ENCODE measurements at places on chromosomes 2 and 18.

DNA sequence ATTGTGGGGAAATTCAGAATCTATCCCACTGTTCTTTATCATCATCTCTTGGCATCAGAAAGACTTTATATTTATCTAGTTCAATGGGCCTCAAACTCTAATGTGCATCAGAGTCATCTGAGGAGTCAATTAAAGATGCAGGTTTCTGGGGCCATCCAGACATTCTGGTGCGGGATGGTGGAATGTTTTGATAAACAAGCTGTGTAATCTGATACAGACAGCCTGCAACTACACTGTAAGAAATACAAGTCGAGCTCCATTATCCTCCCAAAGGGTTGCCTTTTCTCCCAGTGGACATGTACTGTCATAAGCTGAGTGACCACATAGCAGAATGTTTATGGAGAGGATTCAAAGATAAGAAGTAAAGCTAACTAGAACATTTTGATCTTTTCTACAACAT lies 515.3 kb upstream of the DCC start:
- no peak for DNase-seq

DNA sequence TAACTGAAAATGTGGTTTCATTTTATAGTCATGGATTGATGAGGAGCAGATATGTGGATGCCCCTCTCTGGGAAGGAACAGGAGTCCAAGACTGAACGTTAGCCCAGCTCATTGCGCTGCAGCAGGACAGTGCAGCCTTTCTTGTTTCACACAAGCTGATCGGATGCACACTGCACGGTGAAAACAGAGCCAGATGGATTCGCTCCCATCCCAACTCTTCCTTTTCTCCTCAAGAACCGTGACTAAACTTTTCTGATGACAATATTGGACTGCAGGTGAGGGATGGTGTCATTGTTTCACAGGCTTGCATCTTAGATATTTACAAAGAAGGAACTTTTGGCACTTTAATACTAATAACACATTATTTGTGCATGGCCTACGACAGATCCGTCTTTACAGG lies 33.8 kb upstream of the COPS8 start:
- no peak for DNase-seq

- no peak for DNase-seq
Measured at GRCh38 chr2:239275847-239276831, 124.7 kb downstream of the HDAC4 start.

- DNase-seq: no peak
Measured at GRCh38 chr2:109727929-109728447, 66.1 kb upstream of the RGPD5 start.

- no peak for DNase-seq
Measured at GRCh38 chr2:182521453-182522404, 94.9 kb upstream of the PDE1A start.

- no peak for DNase-seq
Measured at GRCh38 chr2:232891621-232892071, 21.6 kb downstream of the SNORC start.

DNA sequence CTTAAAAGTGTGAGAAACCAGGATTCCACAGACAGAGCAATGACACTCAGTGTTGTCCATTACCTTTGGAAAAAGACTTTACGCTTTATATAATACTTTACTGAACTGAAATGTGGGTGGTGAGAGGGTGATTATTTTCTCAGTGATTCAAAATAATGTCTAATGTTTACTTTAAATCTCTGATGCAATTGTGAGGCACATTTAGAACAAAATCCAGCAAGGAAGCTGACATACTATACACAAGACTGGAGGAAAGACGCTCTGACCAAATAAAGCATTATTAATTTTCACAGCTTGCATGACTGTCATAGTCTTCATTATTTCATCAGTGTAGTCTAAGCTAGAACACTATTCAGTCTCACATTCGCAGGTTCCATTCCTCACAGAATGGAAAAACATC lies 34.1 kb upstream of the STAT1 start:
- no peak for DNase-seq

- DNase-seq: no peak
Measured at GRCh38 chr2:223418131-223418530, 184.0 kb downstream of the SCG2 start.

GRCh38 chr2:9708683-9709538 lies 78.1 kb upstream of the YWHAQ start:
- peak; percentile 62 for DNase-seq

- DNase-seq: no peak
Measured at GRCh38 chr2:28802975-28803429, 7.6 kb upstream of the SPDYA start.

GRCh38 chr2:2286592-2286991 lies 44.5 kb downstream of the MYT1L start:
- DNase-seq: no peak

- DNase-seq: no peak
Measured at GRCh38 chr2:55026202-55026601, 24.0 kb downstream of the RTN4 start.

DNA sequence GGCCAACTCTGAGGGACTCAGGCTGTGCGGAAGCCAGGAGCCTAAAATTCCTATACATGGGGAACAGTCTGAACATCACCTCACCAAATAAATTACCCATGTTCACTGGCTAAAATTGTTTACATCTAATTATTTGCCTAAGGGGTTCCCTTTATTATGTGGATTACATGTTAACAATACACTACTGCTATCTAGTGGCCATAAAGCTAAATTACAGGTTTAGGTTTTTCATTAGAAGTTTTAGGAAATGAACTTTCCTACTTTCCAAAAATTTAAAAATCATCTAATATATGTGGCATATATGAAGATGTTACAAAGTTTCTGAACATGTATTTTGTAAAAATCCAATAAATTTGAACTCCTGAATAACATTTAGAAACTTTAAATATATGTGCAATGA lies 40.3 kb downstream of the PLA2R1 start:
- no peak for DNase-seq

- DNase-seq: peak; percentile 65
Measured at GRCh38 chr2:23489471-23490322, 104.7 kb downstream of the KLHL29 start.

DNA sequence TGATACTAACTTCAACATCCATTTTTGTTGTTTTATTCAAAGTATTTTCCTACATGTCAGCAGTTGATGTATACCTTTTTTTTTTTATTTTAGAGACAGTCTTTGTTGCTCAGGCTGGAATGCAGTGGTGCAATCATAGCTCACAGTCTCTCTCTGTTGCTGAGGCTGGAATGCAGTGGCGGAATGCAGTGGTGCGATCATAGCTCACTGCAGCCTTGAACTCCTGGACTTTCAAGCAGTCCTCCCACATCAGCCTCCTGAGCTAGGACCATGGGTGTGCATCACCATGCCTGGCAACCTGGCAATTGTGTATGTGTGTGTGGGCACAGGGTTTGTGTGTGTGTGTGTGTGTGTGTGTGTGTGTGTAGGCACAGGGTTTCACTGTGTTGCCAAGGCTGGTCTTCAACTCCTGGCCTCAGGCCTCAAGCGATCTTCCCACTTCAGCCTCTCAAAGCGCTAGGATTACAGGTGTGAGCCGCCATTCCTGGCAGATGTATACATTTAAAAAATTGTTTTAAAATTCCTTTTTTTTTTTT lies 24.8 kb downstream of the SANBR start:
- no peak for DNase-seq

- DNase-seq: no peak
Measured at GRCh38 chr2:144006139-144006538, 513.8 kb downstream of the ZEB2 start.

GRCh38 chr2:44705356-44705755 lies 236.1 kb upstream of the SIX3 start:
- no peak for DNase-seq

DNA sequence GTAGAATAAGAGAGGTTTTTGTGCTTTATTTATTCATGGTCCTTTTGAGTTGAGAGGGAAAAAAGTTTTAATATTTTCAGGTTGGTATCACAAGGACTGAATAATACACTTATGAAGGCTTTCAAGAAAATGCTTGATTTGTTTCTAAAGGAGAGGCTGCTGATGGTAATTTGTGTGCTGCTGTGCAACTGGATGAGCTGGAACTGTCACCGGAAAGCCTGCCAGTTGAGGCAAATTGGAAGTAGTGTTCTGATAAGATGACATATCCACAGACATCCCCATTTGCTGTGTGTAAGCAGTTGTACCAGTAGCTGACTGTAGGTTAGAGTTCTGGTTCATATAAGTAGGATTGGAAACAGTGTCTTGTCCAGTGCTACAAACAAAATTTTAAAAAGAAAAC lies 21.6 kb upstream of the CACNB4 start:
- no peak for DNase-seq

GRCh38 chr2:118202707-118203303 lies 114.5 kb downstream of the INSIG2 start:
- peak; percentile 62 for DNase-seq

- no peak for DNase-seq
Measured at GRCh38 chr18:37710726-37711125, 145.1 kb upstream of the CELF4 start.

DNA sequence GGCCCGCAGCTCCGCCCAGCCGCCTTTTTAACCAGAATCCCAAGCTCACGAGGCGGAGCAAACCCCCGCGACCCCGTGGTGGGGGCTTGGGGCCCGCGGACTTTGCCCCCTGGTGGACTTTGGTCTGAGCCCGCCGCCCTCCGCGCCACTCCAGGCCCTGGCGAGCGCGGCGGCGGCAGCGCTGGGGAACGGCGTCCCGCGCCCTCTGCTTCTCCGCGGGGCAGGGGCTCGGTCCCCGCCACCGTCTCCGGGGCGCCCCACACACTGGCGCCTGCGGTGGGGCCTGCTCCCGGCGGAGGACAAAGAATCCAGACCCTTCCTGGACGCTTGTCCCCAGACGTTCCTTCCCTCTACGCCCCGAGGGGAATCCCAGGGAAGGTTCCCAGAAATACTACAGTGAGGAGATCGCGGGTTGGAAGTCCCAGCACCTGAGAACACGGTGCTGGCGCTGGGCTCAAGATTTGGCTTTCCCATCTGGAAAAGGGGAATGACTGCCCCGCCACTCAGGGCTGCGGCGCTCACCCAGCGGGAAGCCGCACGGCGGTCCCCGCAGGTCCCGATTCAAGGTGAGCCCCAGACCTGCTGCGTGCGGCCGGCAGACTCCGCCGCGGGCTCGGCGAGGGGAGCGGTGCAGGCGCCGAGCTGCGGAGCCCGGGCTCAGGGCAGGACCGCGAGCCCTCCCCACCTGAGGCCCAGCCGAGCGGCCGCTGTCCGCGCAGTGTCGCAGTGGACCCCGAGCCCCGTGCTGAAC lies at the start of gene HAAO:
Gene HAAO, minus strand, starts transcription at position 1 of the 751 bp plus-strand sequence. CDS start 47 bp downstream, outside the sequence.
- DNase-seq: no peak

- no peak for DNase-seq
Measured at GRCh38 chr2:62423235-62423634, 82.8 kb downstream of the TMEM17 start.

GRCh38 chr2:41414486-41415230 lies 633.2 kb upstream of the PKDCC start:
- DNase-seq: no peak

- no peak for DNase-seq
Measured at GRCh38 chr2:238839428-238839827, 8.5 kb upstream of the TWIST2 start.

GRCh38 chr2:194319222-194319992 lies 1337.6 kb upstream of the SLC39A10 start:
- no peak for DNase-seq

- DNase-seq: no peak
Measured at GRCh38 chr2:27502142-27502541, 5.5 kb downstream of the GCKR start.

DNA sequence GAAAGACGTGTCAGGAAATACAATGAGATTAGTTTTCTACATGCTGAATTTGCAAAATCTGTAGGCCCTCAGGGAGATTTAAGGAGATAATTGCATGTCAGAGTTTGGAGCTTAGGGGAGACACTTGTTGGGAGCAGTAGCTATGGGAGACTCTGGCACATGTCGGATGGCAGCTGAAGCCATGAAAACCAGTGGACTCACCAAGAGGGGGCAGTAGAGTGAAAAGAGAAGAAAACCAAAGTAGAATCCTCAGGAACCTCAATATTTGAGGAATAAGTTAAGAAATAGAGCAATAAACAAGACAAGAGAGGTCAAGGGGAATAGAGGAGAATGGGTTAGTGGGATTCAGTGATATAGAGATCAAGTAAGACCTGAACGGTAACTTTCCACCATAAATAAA lies 24.8 kb downstream of the RUFY4 start:
- no peak for DNase-seq

DNA sequence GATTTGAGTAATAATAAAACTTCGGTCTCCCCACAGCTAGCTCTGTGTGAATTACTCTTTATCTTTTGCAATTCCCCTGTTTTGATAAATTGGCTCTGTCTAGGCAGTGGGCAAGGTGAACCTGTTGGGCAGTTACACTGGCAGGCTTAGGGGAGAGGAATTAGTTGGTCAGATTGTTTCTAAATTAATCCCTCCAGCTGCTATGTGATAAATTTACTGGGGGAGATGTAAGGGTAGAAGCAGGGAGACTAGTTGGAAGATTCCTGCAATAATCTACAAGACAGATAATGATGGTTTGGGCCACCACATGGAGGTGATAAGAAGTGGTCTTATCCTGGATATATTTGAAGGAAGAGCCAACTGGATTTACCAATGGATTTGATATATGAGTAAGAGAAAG lies 118.5 kb upstream of the TACR1 start:
- no peak for DNase-seq

DNA sequence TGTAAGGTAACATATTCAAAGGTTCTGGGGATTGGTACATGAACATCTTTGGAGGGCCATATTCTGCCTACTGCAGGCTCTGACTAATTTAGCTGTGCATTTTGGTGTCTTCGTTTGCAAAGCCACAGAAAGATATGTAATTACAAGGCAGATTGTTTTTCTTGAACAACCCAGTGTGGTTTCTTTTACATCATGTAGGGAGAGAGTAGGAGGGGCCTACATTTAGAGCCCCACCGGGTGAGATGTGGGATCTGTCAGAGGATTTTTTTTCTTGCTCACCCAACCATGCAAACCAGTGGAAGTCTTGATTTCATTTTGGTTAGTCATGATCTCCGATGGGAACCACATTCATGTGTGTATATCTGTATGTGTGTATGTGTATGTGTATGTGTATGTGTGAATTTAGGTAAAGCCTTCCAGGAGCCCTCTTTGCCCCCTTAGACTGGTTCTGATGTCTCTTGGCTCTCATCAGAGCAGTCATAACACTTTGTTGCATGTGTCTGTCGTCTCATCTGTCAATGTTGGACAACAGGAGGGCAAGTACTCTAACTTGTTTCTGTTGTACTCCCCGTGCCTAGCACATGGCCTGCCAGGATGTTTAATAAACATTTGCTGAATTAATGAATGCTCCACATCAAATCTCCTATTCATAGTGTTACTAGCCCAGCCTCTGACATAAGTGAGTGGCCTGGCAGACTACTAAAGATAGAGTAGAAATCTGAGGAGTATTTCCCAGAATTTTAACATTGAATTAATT lies 239.9 kb downstream of the MTX2 start:
- no peak for DNase-seq

- no peak for DNase-seq
Measured at GRCh38 chr2:62565309-62565908, 59.4 kb upstream of the TMEM17 start.

Data from activated CD4-positive, alpha-beta T cell treated with anti-CD3 and anti-CD28 coated beads, Interleukin-2, amount 50 U/mL, for 48 hours (primary cell).